ENCODE measurements at places on chromosomes 4 and X.
A peak's percentile ranks its signal among the peaks of the same experiment; 100 is the strongest.

- DNase-seq, result no peak
Observed at GRCh38 chr4:26334366-26334765, 13.6 kb downstream of the RBPJ start.

DNA sequence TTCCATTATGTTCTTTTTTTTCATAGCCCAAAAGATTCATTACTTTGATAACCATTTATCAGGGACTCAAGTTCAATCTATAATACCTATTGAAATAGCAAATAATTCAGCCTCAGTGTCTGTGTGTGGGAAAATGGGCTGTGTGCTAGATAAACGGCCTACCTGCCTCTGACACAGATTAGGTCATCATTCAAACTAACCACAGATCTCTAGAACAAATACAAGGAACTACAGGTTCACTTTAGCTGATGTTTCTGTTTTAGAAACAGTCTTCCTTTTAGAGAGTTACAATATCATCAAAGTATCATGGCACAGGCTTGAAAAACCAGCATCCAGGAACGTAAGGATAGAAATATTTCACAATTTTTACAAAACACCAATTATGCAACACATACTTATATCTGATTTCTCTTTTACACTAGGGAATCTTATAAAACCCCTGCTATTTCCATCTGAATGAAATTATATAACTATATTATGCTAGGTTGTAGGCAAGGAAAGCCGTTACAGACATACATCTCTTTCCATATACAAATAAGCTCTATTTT is 56.6 kb upstream of the MAB21L2 start:
- DNase-seq, result no peak

- no peak for DNase-seq
Observed at GRCh38 chr4:187204389-187204918, 480.8 kb upstream of the FAT1 start.

DNA sequence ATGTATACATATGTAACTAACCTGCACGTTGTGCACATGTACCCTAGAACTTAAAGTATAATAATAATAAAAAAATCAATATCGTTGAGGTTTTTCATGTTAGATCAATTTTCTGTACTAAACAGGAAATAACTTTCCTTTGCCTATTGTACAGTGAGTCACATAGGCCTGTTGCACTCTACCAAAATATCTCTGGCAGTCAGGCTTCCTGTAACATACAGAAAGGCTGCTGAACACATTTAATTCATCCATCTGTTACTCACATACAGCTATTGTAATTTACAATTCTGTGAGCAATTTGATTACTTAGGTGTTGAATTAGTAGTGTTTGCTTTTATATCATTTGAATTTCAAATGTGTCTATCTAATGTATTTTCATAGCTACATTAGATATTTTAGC is 427.8 kb downstream of the TMA16 start:
- DNase-seq, result no peak

- DNase-seq, result no peak
Observed at GRCh38 chr4:134499074-134499473, 297.5 kb upstream of the PABPC4L start.

GRCh38 chr4:56971383-56971782 is 6.0 kb downstream of the NOA1 start:
- no peak for DNase-seq

DNA sequence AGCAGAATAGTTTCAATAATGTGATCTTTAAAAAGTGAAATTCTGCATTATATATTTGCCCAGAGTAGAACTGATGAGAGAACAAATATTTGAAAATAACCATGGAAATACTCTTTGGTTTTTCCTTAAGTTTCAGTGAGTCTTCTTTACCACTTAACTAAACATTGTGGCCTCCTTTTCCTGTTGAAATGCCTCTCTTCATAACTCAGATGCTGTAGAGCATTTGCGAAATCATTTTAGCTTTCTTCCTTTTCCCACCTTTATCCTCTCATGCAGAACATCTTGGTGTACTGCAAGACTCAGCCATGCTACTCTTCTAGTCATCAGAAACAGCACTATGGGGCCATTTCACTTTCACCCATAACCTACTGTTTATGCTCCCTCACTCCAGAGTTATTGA is 48.2 kb downstream of the CASK start:
- no peak for DNase-seq

DNA sequence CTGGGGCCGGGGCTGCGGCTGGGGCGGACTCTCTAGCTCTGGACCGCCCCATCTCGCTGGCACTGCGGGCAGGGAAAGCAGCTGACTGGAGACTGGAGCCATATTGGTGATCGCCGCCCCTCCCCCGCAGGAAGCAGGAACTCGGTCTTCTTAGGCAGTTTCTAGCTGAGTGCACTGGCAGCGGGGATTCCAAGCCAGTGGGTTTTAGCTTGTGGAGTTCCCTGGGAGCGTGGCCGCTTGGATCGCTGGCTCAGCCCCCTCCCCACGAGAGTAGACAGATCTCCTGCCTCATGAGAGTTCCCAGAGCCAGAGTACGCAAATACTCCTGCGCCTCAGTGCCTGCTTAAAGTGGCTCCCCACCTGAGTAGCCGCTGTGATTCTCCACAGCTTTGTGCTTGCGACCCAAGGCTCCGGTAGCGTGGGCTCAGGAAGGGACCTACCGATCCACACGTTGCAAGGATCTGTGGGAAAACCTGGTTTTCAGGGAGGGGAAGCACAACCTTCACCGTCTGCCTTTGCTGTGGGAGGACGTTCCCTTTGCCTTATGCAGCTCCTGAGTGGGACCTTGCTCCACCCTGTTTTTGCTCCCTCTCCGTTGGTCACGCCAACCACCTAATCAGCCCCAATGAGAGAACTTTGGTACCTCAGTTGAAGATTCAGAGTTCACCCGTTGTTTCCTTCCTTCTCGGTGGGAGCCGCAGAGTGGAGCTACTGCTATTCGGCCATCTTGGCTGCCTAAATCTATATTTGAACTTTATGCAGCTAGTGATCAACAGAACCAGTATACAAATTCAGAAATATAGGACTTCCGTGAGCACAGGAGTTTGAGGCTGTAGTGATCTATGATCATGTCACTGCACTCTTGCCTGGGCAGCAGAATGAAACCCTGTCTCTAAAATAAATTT is 803.9 kb upstream of the PCDH10 start:
- DNase-seq, result no peak

DNA sequence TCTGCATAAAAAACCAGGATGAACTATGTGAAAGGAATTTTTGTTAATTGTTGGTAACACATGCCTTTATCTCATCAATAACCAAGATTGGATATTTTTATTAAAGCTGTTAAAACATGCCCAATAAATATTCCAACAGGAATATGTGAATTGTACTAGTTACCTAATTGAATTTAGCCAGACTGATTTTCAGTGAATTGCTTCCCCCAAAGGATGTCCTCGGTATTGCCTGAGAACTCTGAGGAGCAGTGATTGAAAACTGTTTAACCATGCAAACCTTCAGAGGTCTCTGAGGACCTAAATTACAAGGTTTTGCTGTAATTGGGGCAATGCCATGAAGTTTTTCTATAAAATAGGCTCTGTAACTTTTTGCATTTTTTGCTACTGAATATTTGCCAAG is 66.6 kb downstream of the BLTP1 start:
- DNase-seq, result no peak

- DNase-seq, result no peak
Observed at GRCh38 chr4:176258135-176258534, 10.9 kb downstream of the ASB5 start.

DNA sequence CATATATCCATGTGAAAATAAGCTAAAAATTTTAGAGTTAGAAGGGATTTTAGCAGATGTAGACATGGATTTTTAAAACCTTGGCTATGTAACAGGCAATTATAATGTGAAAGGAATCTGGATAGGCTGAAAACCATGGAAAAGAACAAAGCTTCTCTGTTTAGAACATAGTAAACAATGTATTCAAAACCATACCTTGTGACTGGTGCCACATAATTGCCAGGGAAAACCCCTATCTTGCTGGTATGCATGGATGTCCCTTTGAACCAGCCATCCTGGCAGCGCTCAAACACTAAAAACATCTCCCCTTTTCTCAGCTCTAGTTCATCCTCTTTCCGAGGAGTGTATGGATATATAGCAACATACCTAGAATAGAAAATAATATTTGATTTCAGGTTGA is 110.6 kb upstream of the CBR4 start:
- DNase-seq, result no peak

- DNase-seq, result no peak
Observed at GRCh38 chrX:12790885-12791256, 341 bp upstream of the PRPS2 start.

GRCh38 chr4:48329193-48329592 is 12.1 kb upstream of the SLAIN2 start:
- DNase-seq, result no peak

DNA sequence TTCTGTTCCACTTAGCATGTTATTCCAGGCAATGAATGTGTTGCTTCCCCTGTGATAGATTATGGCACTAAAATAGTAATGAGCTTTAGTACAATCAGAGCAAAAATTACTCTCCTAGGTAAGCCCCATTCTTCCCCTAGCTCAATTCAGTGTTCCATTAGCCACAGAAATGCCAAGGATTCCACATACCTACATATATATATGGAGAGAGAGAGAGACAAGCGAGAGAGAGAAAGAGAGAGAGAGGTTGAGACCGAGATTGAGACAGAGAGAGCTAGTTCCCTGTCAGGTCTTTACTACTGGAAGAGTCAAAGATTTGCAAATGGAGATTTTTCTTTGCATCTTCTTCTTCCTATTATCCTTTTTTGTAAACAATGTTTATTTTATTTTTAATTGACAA is 8.7 kb downstream of the LIMCH1 start:
- no peak for DNase-seq

GRCh38 chrX:69065451-69065850 is 99.8 kb downstream of the PJA1 start:
- DNase-seq, result no peak

DNA sequence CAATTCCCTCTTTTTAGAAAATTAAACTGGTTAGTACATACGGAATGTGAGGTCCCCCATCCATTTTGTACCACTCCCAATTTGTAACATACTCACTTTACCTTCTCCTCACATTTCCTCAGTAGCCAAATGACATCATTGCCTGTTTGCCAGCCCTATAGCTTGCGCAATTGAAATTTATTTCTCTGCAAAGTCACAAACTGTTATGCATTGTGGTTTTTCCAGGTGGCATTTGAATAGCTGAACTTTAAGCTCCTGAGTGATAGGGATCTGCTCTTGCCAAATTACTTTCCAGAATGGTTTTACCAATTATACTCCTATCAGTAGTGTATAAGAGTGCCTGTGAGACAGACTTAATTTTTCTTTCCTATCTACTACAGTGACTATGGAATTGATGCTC is 7.7 kb downstream of the COL4A5 start:
- DNase-seq, result no peak

GRCh38 chr4:129342819-129343408 is 247.0 kb downstream of the C4orf33 start:
- DNase-seq, result no peak

DNA sequence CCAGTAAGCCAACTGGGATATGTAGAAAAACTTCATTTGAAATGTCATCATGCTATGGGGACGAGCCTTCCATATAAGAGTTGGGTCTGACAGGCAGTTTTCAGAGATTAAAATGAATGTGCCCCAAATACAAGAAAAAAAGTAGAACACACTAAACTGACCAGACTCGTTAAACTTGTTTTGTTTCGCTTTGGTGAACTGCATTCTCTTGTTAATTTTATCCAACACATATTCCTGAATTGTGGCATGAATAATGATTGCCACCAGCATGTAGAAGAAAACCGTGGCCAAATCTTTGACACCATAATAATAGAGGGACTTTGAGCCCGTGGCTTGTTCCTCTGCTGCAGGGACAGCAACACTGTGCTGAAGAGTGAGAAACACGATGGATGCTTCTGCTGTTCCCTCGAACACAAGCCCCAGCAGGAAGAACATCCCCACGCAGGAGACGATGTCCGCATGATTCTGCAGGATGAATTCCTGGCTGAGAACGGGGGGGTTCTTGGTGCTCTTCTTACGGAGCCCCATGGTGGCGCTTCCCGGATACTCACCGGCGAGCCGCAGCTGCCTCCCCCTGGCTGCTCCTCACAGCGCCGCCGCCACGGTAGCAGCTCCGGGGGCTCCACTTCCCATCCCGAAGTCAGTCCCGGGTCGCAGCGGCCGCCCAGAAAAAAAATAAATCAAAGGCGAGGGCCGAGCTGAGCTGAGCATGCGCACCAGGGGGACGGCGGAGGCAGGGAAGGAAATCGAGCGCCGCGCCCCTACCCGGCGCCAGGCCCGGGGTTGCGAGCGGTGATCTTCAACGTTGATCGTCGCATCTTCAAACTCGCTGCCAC is at the start of gene TRAM1L1:
TRAM1L1 (minus strand) TSS at position 711 of the 836 bp plus-strand sequence; CDS start at position 528, 183 bp downstream.
- DNase-seq, result peak; percentile 73

DNA sequence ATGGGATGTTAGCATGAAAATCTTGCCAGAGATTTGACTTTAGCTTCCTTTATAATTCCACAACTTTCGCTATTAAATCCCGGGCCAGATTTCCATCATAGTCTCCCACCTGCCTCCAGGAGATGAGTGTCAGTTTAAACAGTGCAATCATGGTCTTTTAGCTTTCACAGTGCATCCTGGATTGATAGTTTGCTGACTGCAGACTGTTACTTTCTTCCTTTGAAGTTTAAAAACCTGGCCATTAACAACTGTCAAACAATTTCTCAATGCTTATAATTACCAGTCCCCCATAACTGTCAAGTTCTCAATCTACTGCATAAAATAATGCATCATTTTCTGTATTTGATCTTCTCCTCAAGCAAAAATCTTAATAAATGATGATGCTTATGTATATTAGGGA is 108.4 kb upstream of the FSTL5 start:
- no peak for DNase-seq

DNA sequence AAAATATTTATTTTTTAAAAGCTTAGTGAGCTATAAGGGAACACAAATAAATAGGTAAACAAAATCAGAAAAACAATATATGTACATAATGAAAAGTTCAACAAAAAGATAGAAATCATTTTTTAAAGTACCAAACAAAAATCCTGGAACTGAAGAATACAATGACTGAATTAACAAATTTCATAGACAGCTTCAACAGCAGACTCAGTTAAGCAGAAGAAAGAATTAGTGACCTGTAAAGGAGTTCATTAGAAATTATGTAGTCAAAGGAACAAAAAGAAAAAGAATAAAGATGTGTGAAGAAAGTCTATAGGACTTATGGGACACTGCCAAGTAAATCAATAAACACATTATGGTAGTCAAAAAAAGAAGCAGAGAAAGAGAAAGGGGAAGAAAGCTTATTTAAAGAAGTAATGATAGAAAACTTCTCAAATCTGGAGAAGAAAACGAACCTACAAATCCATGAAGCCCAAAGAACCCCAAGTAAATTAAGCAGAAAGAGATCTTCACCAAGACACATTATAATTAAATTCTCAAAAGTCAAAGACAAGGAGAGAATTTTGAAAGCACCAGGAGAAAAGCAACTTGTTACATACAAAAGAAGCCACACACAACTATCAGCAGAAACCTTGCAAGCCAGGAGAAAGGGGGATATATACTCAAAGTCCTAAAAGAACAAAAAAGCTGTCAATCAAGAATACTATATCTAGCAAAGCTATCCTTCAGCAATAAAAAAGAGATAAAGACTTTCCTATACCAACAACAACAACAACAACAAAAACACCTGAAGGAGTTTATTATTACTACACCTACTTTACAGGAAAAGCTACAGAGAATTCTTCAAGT is 338.9 kb downstream of the PTTG2 start:
- no peak for DNase-seq

- no peak for DNase-seq
Observed at GRCh38 chrX:146604196-146604595, 205.4 kb upstream of the CXorf51B start.

Data from neuronal stem cell (in vitro differentiated cells).